NCI-H2081 (cell line): ENCODE measurements at places on chromosomes 3 and 15.

- DNase-seq, result no peak
Measured at GRCh38 chr3:153159771-153160397, 2.1 kb upstream of the RAP2B start.

- no peak for DNase-seq
Measured at GRCh38 chr3:143109861-143110260, 9.7 kb upstream of the CHST2 start.

DNA sequence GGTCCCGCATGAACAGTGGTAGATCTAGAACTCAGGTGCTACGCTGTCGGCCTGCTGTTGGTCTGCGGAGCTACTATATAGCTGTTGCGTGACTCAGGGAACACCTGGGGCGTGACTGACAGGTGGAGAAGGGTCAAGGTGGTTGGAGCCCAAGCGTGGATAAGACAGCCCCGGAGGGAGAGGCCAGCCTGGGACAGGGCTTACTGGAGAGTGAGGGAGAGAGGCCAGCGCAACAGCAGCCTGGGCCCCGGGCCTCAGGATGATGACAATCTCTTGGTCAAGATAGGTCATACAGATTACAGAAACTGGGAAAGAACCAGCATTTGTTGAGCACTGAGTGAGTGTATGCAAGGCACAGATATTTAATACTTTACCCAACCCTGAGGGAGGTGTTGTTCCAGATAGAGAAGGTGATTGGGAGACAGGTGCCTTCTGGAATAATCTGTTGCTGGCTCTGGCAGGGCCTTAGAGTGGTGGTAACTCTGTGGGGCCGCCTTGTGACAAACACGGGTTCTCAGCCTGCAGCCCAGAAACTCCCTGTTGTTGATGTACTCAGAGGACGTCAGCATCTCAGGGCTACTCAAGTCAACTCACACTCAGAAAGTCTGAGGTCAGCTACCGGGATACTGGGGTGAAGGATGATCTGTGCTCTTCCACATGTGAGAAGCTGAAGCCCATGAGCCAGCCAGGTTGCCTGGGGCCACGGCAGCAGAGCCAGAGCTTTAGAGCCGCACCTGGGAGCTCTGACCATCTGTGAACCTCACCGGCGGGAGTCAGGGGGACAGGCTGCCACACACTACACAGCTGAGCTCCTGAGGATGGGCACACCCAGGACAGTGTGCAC lies 265.4 kb upstream of the HES1 start:
- no peak for DNase-seq

DNA sequence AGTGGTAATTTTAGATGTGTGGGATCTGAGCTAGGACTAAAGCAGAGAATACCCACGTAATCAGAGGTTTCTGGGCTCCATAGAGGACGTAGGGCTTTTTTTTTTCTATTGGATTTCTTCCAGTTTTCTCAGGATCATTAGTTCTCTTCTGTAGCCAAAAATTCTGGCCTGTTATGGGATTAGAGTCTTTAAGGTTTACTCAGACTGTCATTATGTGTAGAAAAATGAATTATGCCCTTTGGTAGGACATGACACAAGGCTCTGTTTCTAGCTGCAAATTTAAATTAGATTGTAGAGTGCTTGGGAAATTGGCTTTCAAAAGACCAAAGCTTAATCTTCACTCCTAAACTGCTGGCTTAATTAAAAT lies 1.9 kb downstream of the SETD5 start:
- peak; percentile 40 for DNase-seq

- no peak for DNase-seq
Measured at GRCh38 chr3:6182476-6182875, 678.4 kb upstream of the GRM7 start.
